ENCODE measurements at places on chromosomes 6 and 20.

DNA sequence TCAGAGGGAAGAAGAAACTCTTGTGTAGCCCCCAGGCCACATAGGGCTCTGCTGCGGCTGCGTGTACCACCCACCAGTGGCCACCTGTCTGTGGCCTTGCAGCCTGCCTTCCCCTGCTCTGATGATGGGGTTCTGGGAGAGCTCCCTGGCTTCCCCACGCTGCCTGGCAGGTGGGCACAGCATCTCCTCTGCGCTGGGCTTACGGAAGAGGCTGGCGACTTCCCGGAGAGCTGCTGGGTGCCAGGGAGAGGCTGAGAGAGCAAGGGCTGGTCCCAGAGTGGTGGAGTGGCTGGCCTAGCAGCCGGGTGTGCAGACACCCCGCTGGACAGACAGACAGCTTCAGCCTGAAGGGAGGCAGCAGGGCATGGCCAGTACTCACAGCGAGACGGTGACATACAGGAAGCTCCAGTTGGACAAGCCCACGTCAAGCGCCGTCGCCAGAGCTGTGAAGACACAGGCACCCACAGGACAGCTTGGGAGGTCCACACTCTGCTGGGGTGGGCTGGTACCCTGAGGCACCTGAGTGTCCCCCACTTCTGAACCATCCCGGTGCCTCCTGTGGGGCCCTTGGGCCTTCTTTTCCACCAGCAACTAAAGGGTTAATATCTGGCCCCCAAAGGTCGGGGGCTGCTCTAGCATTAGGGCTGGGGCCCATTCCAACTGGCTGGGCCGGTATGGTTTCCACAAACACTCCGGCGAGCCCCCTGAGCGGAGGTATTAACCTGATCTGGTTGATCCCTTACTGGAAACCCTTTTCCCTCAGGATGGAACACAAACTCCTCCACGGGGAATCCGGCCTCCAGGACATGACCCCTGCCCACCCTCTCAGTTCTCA lies 48.1 kb upstream of the CDH22 start:
- no peak for DNase-seq

- DNase-seq, result no peak
Observed at GRCh38 chr20:62030357-62030756, 35.3 kb downstream of the TAF4 start.

DNA sequence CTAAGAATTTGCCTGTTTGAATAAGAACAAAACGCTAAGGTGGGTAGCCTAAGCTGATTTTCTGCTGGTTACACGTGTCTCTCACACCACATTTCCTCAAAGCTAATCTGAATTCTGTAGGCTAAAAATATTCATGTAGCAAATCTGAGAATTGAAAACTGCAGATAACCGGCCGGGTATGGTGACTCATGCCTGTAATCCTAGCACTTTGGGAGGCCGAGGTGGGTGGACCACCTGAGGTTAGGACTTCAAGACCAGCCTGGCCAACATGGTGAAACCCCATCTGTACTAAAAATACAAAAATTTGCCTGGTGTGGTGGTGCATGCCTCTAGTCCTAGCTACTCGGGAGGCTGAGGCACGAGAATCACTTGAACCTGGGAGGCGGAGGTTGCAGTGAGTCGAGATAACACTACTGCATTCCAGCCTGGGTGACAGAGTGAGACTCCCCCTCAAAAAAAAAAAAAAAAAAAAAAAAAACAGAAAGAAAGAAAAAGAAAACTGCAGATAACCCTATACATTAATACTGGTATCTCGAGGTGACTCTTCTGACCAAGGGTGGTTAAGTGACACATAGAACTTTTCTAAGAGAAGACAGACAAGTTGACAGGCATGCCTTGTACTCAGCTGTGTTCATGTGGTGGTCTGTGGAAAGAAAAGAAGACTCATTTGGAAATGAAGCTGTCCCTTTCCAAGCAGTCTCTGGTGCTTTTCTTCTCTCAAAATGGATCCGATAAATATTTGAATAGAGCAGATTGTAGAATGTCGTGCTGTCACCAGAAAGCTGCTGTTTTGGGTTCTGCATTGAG lies 24.7 kb upstream of the ASXL1 start:
- no peak for DNase-seq

DNA sequence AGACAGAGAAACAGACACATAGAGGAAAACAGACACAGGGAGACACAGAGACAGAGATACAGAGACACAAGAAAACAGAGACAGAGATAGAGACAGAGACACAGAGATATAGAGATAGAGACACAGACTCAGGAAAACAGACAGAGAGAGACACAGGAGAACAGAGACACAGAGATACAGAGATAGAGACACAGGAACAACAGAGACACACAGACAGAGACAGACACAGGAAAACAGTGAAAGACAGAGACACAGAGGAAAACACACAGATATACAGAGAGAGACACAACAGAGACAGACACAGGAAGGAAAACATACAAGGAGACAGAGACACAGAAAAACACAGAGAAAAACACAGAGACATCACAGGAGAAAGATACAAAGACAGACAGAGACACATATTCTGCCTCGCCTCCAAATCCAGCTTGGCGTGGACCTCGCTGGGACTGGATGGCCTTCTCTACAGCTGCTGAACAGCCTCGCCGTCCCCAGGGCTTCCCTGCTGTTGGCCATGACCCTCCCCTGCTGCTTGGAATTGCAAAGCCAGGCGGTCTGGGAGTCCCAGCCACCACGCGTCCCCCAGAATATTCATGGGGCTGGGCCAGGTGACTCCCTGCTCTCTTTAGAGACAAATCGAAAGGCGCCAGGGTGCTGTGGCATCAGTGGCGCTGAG lies 36.8 kb downstream of the NTSR1 start:
- DNase-seq, result no peak

GRCh38 chr6:133130863-133131262 lies 110.3 kb upstream of the EYA4 start:
- DNase-seq, result peak; percentile 70

GRCh38 chr20:61317966-61318530 lies 66.0 kb downstream of the CDH4 start:
- DNase-seq, result no peak

DNA sequence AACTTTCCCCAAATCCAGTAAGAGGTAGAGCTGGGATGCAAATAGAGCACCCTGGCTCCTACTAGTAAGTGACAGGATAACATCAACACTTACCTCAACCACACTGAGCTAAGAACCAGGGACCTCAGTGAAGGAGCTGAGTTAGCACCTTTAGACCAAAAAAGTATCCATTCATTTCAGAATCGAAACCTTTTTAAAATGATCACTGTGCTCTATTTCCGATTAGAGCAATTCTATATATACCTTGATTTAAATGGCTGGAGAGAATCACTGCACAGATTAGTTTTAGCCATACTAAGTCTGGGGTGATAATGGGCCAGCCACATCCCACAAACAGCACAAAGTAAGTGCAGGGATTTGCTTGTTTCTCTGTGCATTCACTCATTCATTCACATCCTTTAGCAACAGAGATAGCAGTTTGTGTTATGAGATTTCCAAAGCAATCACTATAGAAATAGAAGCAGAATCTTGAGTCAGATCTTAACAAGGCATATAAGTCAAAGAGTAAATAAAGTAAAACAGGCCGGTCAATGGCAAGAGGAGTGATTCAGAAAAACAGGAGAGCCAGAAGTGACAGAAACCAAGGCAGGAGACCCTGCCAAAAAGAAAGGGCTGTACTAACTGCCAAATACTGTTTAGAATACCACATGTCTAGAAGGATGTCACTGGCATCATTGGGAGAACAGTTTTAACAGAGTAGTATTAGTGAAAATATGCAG lies 136.3 kb downstream of the KIF13A start:
- no peak for DNase-seq

DNA sequence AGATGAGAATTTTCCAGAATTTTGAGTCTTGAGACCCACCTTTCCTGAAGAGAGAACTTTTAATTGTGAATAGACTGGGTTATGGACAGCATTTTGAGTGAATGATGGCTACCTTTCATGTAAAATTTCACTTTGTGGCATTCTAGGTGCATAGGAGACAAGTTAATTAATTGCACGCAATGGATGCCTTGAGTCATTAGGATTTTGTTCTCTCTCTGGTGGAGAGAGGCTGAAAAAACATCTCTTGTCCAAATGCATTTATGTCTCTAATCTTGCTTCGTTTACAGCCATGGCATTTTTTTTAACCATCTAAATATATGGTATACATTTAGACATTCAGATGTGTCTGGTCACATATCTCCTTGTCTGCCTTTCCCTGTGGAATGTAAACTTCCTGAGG lies 3.1 kb downstream of the RHAG start:
- DNase-seq, result no peak

DNA sequence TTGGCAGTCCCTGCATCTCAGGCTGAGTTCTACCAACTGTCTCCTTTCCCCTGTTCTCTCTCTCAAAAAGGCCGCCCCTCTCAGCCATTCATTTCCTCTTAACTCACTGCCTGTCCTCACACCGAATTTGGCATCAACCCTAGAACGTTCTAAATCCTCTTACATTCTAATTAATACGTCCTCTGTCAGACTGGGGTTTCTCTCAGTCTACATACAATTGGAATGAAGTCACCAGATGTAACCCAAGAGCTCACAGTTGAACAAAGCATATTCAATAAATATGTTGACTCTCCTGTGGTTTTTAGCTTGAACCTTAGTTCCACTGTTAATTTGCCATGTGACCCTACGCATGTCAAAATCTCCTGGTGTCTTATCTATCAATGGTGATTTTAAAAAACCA lies 269.6 kb downstream of the CLIC5 start:
- DNase-seq, result peak; percentile 60

DNA sequence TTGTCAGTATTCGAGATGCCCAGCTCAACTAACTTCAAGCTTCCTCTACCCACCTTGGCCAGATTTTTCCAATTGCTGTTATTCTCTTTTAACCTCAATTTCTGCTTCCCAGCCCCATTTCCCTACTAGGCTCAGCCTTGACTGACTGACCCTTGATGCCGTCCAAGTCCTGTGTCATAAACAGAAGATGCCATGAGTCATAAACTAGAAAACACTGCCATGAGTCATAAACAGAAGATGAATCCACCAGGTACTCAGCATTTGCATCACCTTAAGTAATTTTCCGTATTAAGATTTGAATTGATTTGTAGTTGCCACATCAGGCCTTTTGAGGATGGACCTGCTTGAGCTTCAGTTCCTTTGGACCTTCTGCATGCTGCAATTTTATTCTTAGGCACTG lies 123.8 kb downstream of the FAM83B start:
- DNase-seq, result peak; percentile 50

DNA sequence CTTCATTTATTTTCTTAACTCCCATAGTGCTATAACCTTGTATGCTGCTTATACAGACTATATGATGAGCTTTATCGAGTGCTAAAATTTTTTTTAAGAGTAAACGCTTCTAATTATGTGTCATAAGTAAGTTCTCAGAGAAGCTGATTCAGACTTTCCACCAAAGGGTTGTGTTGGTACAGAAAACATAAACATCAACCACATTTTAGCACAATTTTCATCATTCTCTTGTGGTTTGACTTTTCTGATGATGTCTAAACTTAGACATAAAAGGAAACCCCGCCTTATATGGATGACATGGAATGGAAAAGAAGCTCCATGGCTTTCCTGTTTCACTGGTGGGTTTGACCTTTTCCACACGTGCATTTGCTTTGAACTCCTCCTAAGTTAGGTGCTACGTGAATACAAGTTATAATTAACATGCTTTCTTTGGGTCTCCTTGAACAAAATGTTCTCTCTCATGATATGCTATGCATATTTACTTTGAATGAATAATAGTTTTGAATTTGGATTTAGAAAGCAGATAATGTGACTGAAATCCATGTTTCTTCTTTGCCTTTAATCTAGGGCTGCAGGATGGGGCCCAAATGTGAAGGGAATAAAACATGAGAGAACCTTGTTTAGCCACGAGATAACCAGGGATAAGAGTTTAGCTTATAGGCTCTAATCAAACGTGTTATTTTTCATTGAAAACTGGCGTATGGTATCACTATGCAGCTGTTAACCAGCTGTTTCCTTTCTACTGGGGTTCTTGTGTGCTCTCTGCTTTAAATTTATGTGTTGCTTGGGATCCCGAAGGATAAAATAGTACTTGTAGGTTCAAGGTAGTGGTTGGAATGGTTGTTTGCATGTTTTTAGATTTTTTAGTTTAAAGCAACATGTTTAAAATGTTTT lies 127.1 kb upstream of the AHI1 start:
- no peak for DNase-seq

GRCh38 chr6:109695468-109695867 lies 4.4 kb downstream of the FIG4 start:
- DNase-seq, result no peak

DNA sequence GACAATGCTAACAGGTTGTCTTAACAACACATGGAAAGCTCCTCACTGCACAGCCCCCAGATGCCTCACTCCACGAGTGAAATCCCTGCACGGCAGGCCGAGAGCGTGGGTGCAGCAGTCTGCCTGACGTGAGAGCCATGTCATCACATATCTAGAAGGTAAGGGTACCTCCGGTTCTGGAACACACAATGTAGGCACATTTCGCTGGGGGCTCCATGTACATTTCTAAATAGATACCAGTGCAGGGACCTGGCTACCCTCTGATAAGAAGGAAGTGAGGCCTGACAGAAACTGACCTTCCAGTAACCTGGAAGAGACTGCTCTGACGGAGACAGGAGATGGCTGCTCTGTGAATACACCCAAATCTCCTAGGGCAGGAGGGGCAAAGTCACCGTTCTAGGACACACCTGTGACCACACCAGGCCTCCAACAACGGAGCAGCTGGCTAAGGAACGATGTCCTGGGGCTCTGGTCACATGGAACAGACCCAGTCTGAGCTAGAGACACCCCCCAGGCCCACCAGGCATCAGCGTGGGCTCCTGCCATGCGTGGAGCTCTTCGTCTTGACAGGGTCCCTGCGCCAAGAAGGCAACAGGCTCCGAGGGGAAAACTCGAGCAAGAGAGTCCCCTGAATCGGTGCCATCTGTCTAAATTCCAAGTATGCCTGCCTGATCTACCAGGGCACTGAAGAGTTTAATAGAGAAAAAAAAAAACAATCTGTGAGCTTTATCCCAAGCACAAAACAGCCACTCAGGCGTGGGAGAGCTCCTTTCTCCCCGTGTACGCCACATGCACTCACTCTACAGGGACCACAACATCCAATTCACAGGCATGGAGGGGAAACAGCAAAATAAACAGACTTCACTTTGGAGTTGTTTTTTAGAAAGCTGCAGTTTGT lies 27.5 kb downstream of the RNASET2 start:
- no peak for DNase-seq

DNA sequence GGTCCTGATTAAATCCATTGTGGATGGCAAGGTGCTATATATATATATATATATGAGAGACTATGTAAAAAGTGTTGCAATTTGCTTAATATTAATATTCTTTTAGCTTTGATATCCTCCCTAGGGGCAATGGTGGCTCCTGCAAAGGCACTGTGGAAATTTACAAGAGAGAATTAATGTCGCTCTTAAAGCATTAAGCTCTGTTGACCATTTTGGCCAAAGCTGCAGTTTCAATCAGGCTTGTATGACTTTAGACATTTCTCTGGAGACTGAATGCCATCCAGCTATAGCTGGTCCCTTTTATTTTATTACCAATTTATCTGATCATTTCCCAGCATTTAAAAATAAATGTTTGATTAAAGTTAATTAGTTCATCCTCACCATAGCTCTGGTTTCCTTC lies 155.3 kb downstream of the JARID2 start:
- no peak for DNase-seq

All from epithelial cell of prostate (primary cell).